ENCODE measurements at places on chromosomes 4 and X. TPM values are rescaled to one million over a fixed set of nuclear protein-coding genes. Genes with fewer than 3 reads are reported as not detected.

The VCX3A gene
- not detected for total RNA-seq

DNA sequence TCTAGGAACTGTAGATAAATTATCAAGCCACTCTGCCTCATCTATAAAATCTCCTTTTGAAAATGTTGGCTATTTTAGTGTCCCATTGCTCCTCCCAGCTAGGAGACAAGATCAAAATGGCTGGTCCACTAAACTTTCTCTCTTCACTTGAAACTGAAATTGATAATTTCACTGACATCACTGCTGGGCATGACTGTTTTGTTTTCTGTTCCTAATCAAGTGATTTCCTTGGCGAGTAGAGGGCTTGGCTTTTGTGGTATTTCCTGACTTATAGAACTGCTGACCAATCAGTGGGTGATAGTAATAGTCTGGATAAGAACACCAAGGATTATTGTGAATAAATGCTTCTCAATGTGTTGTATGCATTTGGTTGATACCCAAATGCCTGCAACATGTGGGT is 2152.9 kb downstream of the ARAP2 start:
- no peak for DNase-seq

DNA sequence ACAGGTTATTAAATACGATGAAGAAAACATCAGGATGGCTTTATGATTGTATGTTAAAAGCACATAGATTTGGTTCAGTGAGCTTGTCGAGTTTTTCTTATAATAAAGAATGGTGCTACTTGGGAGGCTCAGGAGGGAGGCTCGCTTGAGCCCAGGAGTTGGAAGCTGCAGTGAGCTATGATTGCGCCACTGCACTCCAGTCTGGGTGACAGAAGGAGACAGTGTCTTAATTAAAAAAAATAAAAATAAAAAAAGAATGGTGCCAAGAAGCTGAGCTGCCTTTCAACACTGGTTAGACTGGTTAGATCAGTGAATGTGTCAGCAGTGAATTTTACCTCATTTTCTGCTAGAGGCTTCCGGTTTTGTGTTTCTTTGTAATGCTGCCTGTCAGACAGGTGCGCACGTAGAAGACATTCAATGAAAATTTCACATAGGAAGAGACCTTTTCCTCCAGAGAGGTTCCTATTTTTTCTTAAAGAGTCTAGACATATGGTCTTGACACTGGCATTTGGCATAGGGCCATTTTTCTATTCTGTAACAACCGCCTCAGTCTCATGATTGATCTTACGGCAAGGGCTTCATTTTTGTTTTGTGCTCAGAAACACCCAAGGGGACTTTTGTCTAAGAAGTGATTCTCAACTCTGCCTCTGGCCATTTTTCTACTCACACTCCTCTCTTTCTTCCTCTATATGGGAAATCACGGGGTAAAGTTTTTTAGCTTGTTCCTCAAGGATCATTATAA is 15.0 kb upstream of the ARSF start:
- no peak for DNase-seq

DNA sequence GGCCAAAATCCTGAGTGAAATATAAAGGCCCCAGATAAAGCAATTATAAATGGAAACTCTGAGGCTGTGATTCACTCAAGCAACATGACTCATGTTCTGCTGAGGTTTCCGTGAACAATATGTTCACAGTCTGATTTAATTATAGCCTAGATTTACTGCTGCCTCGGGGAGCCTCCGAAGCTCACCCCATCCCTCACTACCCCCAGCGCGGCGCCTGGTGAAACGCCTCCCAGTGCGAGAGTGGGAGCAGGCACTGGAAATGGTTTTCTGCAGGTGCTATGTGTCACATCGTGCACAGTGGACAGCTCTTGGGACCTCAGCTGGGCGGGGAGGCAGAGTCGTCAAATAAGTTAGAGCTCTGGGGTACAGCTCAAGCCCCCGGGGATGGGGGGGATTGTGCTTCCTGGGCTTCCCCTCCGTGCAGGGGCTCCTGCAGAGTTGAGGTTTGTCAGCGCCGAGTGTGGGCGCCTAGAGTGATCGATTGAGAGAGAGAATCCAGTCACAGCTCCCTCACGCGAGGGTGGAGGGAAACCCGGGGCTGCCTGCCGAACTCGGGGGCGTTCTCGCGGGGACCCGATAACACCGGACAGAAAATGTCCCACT is 110.6 kb downstream of the PHKA2 start:
- no peak for DNase-seq

DNA sequence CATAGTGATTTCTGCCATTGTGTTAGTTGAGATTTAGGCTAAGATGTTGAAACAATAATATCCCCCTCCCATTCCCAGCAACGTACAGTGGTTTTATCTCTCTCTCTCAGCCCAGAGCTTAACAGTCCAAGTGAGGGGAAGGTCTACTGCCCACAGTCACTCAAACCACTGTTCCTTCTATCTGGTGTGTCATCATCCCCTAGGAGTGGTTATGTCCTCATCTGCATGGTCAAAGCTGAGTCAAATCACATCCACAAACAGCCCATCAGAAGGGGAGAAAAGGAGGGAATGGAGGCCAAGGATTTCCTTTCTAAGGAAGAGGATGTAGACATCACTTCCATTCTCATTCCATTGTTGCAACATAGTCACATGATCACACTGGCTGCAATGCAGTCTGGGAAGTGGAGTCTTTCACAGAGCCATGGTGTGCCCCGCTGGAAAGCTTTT is 42.8 kb upstream of the CHRNA9 start:
- DNase-seq: no peak

The CSAG1 gene
- total RNA-seq: not detected

GRCh38 chr4:112853662-112854256 is 195.7 kb upstream of the ANK2 start:
- DNase-seq: no peak
